ENCODE measurements at places on chromosomes 3 and 15.

DNA sequence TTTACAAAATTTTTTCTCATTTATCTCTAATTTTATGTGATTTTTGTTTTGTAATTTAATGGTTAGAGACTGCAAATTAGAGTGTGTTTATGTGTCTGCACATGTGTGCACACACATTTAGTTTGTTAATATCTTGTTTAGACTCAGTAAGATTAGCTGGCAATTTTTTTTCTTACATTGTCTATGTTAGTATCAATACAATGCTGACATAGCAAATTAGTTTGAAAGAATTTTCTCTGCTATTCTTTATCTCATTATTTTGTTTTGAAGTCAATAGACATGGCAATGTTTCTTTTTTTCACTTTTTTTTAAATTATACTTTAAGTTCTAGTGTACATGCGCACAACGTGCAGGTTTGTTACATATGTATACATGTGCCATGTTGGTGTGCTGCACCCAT is 1155.0 kb downstream of the ZPLD1 start:
- no peak for DNase-seq

- no peak for DNase-seq
Measured at GRCh38 chr15:48940508-48940907, 23.2 kb downstream of the SHC4 start.

DNA sequence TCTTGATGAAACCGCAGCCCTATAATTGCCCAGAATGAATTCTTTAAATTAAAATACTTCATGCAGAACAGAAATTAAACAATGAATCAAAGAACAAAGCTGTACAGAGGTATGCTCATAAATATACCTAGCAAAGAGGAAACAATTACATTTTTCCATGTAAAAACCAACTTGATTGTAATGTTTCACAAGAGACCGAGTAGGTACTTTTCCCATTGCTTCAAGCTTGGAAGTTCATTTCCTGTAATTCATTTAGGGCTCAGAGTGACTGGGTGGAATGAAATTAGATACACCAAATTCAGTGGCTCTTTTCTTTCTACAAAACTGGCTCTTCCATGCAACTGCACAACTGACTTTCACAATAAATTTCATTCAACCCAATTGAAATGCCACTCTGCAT is 51.4 kb downstream of the FHIT start:
- no peak for DNase-seq

- DNase-seq: no peak
Measured at GRCh38 chr3:188824566-188824965, 347.2 kb upstream of the TPRG1 start.

DNA sequence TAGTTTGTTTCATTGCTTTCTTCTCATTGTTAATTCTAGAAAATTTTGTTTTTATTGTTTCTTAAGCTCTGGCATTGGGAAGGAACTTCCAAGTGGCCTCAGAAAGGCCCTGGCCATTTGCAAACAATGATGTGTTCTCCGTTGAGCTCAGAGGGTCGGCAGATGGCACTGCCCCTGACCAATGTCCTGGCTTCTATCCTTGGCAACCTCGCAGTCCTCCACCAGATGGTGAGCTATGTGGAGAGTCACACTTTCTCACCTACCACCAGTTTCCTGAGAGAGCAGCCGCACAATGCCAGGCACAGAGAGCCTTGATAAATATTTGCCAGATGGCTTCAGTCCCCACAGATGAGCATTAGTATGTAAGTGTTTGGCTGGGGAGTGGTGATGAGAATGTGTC is 343.7 kb downstream of the EPHB1 start:
- DNase-seq: no peak

- no peak for DNase-seq
Measured at GRCh38 chr3:194956697-194957396, 271.2 kb downstream of the FAM43A start.

DNA sequence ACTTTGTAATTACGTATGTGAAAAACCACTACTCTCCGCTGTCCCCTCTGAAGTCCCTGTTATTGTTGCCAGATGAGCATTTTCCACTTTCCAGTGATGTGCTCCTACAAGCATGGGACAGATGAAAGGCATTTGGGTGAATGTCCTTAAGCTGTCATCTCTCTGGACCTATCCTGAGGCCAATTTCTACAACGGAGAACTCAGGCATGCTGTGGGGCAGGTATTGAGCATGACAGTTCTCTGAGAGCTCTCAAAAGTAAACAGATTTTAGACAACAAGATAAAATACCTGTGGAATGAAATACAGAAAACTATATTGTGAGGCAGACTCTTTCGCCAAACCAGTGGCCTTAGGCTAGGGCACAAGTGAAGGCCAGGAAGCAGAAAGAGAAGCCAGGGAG is 656.5 kb upstream of the NR2F2 start:
- DNase-seq: no peak

DNA sequence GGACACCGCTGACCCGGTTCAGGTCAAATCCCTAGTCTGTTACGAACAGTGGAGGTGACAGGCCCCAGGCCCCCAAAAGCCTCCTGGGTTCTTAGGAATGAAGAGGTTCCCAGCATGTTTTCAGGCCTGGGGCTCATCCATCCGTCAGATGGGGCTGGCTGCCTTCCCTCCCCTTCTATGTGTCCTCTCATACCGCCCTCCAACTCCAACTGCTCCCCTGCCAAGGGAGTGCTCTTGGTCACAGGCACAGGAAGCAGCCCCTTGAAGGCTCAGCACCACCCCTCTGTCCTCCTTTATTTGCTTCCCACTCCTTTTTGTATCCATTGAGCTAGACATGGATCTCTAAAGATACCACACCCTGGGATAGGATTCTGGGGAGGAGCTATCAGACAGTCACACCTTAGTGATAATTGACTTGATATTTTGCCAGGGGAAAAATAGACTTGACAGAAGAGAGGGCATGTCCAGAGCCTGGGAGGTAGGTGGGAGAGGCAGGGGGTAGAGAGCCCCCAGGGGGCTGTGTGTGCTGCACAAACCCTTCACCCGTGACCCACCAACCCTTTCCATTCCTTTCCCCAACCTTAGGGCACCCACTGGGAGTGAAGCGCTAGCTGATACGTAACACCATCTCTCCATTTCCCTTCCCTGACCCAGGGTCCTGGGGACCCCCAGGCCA is 10.7 kb upstream of the CSPG4 start:
- no peak for DNase-seq

Data from naive thymus-derived CD4-positive, alpha-beta T cell (primary cell).